Stimulated activated CD8-positive, alpha-beta memory T cell treated with anti-CD3 and anti-CD28 coated beads, Interleukin-2, amount 100 ng/mL, for 48 hours (primary cell): ENCODE measurements at places on chromosomes 12 and 14.

DNA sequence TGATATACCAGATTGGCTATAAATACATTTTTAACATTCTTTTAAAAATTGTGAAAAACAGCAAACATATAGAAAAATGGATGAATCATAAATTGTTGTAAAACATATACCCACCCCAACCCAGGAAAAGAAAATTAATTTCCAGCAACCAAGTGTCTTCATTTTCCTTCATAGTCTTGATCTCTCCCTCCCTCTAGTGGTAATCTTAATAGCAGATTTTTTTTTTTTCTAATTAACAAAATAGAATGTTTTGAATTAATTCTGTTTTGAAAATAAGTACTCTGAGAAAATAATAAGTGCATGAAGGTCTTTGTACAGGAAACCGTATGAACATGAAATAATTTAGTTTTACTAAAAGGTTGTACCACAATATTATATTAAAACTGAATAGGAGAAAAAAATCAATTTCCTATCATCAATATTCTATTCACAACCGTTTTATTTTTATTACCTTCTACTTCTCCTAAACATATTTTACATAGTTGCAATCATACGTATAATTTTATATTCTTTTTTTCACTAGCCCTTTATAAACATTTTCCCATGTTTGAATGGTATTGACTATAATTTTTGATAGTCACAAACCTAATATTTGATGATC lies 7.0 kb downstream of the ETNK1 start:
- DNase-seq, result no peak

DNA sequence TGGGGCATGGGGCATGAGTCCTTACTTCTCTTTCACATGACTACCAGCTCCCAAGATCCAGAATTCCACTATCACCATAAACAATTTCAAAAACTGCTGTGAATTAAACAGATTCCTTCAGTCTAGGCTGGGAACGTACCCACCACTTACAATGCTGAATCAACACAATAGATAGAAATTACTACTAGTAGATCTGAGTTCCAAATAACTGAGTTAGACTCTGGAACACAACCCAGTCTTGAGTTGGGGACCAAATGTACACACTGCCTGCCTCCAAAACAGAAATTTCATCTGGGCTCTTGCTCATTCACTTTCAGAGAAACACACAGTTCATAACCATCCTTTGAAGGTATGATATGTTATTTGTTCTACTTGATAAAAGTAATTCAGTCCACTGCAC lies 8.9 kb downstream of the CORO1C start:
- no peak for DNase-seq

GRCh38 chr14:100898935-100899883 lies 4.3 kb downstream of the RTL1 start:
- DNase-seq, result no peak

DNA sequence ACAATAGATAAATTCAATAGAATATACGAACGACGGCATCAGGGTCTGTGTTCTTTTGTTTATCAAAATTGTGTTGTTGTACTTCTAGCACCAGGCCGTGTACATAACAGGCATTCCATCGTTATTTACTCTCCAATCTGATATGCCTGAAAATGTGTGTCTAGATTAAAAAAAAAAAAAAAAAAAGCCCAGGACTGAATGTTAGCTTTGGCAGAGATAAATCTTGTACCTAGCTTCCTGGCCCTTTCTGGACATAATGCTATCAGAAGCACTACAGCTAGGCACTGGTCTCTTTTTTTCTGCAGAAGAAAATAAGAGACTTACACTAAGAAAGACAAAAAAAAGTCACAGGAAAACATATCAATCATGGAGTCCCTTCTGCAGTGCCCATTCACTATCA lies 37.0 kb downstream of the CDKL1 start:
- DNase-seq, result no peak

DNA sequence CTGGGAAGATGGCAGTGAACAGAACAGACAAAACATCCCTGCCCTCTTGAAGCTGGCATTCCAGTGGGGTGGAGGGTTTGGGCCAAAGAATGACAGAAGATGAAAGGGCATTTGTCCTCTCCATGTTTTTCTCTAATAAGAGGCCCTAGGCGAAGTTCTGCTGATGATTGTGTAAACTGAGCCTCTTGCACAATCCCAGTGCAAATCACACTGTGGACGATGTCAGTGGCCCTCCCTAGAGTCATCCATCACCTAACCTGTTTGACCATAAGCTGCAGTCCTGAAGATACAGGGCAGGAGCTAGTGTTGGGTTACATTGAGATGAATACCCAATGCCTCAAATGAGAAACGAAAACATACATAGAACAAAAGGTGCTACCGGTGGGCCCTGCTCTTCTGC lies 622.4 kb upstream of the TBX3 start:
- DNase-seq, result no peak

DNA sequence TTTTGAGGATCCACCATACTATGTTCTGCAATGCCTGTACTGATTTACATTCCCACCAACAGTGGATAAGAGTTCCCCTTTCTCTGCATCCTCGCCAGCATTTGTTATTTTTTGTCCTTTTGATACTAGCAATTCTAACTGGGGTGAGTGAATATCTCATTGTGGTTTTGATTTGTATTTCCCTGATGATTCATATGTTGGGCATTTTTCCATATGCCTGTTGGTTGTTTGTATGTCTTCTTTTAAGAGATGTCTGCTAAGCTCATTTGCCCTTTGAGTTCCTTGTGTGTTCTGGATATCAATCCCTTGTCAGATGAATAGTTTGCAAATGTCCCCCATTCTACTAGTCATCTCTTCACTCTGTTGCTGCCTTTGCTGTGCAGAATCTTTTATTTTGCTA lies 49.0 kb upstream of the MSRB3 start:
- no peak for DNase-seq

GRCh38 chr12:57248934-57249742 lies 1.8 kb downstream of the STAC3 start:
- no peak for DNase-seq

- DNase-seq, result no peak
Measured at GRCh38 chr12:48126953-48127630, 7.9 kb downstream of the PFKM start.

DNA sequence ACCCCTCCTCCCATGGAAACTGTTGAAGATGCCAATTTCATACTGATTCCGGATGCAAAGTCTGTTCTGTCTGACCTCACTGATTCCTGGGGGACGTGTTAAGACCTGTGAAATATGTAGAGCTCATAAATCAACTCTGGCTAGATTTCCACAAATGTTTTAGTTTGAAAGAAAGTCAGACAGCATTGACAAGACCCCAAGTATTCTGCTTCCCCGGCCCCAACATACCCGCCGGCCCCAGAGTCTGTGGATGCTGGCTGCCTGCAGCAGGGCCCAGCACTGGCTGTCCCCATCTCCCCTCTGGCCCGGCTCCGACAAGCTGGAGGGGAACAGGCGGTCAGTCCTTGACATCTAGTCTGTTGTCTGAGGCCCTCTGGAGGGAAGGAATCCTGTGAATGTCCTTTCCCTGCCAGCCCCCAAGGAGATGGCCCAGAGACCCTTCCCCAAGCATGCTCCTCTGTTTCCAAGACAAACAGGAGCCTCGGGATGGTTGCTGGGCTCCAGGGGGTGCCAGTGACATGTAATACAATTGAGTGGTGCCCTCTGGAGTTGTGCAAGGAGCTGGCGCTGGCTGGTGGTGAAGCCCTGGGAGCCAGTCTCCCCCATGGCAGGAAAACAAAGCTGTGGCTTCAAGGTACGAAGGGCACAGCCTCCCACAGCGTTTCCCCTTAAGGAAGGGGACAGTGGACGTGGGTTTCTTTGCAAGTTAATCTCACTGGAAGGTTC lies 22.3 kb downstream of the FBLN5 start:
- DNase-seq, result no peak
